ENCODE measurements at places on chromosomes 16 and 17.
A peak's percentile ranks its signal among the peaks of the same experiment; 100 is the strongest.

GRCh38 chr16:54957403-54958166 lies 26.9 kb downstream of the IRX5 start:
- no peak for DNase-seq

GRCh38 chr17:40612599-40613244 lies 34.9 kb downstream of the SMARCE1 start:
- DNase-seq, result peak; percentile 42

- DNase-seq, result no peak
Observed at GRCh38 chr16:70604407-70605282, 41.7 kb upstream of the IL34 start.

- no peak for DNase-seq
Observed at GRCh38 chr17:82127704-82128103, 29.7 kb upstream of the FASN start.

DNA sequence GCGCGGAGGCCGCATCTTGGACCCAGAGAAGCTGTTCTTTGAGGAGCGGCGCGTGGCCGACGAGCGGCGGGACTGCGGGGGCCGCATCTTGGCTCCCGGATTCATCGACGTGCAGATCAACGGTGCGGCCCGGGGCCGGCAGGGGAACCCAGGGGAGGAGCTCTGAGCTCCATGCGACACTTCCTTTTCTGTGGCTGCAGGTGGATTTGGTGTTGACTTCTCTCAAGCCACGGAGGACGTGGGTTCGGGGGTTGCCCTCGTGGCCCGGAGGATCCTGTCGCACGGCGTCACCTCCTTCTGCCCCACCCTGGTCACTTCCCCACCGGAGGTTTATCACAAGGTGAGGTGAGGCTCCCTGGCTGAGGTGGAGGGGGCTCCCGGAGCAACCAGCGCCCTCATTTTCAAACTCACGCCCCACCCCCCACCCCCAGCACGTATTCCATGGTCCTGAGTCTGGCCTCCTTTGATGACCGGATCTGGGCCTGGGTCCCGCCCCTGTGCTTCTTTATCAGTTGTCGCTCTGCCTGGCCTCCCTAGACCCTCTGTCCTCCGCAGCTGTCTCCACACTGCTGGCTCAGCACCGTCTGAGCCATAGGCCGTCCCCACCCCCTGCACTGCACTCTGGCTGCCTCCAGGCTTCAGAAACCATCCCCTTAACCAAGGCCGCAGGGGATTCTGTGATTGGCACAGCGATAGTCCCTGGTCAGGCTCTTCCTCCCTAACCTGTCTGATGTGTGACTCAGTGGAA lies 787 bp downstream of the AMDHD2 start:
- DNase-seq, result peak; percentile 43

GRCh38 chr17:47192554-47192953 lies 3.5 kb upstream of the CDC27 start:
- DNase-seq, result no peak

- DNase-seq, result no peak
Observed at GRCh38 chr17:47994724-47995123, 23.8 kb downstream of the CDK5RAP3 start.

- DNase-seq, result no peak
Observed at GRCh38 chr16:85360323-85361277, 248.3 kb upstream of the CIBAR2 start.

DNA sequence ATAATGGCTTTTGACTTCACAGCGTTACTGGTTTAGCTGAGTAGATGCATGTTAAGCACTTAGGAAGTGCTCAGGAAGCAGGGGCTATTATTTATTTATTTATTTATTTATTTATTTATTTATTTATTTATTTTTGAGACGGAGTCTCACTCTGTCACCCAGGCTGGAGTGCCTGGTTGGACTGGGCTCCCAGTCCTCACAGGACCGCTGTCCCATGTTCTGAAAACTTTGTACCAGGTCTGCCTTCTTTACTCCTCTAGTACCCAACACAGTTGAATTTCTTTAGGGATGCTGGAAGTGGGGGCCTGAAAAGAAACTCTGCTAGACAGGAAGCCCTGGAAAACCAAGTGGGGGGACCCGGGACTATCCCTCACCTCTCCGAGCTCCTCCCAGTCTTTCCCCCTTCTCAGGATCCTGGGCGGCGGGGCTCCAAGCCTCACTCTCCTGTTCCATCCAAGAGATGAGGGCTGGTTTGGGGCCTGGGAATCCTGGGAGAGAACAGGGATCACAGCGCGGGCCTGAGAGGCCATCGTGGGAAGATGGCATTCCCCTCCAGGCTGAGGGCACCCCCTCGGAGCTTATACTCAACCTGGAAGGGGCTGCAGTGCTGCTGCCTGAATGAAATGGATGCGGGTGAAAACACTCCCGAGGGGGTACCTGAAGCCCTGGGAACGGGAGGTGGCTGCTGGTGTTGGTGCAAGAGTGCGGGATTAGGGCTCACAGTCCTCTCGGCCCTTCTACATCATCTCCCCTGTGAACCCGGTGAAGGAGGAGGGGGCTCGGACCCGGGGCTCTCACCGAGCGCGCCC lies 674 bp downstream of the ZNF688 start:
- DNase-seq, result no peak

- peak; percentile 31 for DNase-seq
Observed at GRCh38 chr17:68197091-68197996, 50.5 kb upstream of the AMZ2 start.

GRCh38 chr17:9209781-9210370 lies 188.6 kb downstream of the NTN1 start:
- no peak for DNase-seq

DNA sequence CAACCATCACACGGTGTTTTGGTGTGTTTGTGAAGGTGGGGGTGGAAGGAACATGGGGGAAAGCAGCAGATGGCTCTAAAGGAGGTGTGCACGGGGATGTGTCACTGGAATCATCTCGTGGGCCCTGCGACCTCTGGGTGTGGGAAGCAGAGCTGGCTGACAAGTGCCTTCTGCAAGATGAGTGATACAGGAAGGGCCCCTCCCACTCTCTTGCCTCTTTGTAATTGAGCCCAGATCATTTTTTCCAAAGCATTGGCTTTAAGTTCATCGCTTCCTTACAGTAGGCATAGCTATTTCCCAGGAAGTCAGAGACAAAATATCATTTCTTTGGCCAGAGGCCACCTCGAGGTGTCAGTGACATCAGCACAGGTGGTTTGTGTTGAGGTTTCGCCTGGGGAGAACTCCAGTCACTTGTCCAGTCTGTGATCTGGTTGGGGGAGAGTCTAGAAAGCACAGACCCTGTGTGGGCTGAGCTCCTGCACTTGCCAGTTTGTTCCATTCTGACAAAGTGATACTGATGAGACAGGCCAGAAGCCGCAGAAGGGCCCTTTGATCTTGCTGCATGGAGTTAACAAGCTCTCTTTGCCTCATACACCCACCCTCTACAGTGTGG lies 20.6 kb upstream of the SNTB2 start:
- peak; percentile 88 for DNase-seq

DNA sequence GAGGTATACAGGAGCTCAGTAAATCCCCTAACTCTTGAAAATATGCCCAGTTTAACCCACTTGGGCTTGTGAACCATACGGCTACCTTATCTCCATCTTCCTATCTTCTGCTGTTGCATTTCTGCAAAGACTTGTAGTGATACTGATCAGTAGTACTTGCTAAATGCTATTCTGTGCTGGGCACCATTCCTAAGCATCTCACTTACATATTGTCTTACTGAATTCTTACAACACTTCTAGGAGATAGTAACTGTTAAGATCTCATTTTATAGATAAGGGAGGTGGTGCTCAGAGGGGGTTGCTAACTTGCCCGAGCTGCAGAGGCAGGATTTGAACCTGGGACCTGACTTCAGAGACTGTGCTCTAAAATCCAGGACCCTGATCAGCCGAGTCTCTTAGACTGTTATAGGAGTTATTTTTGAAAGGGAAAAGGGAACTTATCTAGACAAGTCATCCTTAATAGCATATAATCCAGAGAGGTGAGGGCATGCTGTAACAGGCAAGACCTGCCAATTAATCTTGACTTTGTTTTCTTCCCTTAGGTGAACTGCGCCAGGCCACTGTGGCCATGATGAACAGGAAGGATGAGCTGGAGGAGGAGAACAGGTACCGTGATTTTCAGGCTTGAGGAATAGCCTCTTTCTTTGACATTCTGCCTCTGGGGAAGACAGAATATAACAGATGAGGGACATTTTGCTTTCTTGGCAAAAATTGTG lies 149.7 kb downstream of the SNX29 start:
- DNase-seq, result no peak

DNA sequence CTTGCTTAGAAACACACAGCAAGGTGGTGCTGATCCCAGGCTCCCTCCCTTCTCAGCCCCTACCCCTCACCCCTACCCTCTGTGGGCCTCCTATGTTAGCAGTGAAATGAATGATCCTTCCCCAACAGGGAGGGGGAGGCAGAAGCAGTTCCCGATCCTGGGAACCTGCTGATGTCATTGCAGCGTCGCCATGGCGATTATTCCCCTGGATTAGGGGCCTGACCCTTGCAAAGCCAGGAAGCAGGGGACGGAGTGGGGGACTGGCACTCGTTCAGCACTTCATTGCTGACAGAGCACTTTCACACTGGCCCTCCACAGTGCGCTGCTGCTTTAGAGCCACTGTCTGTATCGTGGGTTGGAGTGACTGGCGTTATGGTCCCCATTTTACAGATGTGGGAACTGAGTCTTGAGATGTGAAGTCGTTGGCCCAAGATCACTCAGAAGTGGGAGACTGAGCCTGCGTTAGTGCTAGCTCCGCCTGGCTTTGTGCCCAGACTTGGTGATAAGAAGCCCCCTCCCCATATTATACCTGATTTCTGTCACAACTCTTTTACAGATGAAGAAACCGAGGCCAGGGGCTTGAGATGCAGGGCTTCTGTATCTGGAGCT lies 26.6 kb downstream of the LASP1 start:
- DNase-seq, result no peak

DNA sequence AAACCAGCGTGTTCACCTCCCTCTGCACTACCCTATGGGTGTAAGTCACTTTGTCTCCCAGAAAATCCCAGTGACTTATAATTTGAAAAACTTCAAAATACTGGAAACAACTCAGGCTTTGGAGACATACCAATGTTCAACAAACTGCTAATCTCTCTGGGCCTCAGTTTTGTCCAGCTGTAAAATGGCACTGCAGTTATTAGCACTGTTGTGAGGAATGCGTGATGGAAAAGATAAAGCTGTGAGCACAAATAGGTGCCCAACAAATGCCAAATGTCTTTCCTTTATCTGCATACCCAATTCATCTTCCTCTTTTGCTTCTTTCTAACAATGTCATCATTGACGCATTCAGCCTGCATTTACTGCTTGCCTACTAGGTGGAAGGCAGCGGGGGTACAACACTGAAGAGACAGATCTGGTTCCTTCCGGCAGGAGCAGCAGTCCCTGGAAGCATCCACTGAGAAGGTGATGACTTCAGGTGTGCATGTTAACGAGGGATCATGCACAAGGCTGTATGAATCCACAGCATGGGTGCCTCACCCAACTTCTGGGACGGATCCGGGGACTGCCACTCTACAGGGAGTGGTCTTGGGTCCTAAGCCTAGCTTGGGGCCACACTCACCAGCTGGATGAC lies 63.4 kb downstream of the CYTH1 start:
- DNase-seq, result no peak

DNA sequence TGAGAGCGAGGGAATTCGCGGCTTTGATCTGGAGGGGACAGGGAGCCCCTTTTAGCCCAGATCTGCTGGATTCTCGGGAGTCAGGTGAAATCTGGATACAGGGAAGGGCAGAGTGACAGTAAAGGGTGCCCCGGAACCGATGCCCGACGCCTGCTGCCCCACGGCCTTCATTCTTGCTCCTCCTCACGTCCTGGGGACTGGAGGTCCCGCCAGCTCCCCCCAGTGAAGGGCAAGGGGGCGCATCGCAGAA lies 596 bp downstream of the OR1F1 start:
- no peak for DNase-seq

DNA sequence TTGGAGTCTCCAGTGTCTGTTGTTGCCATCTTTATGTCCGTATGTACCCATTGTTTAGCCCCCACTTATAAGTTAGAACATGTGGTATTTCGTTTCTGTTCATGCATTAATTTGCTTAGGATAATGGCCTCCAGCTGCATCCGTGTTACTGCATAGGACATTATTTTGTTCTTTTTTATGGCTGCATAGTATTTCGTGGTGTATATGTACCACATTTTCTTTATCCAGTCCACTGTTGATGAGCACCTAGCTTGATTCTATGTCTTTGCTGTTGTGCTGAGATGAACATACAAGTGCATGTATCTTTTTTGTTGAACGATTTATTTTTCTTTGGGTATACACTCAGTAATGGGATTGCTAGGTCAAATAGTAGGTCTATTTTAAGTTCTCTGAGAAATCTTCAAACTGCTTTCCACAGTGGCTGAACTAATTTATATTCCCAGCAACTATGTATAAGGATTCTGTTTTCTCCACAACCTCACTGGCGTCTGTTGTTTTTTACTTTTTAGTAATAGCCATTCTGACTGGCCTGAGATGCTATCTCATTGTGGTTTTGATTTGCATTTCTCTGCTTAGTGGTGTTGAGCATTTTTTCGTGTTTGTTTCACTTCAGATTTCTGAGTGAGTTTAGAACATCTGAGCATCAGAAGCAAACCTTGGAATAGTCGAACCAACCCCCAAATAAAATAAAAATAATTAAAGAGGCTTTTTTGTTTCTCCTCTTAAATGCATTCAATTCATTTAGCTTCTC lies 304.7 kb downstream of the ZFHX3 start:
- DNase-seq, result no peak

GRCh38 chr16:29974291-29975133 lies 844 bp downstream of the TAOK2 start:
- no peak for DNase-seq

DNA sequence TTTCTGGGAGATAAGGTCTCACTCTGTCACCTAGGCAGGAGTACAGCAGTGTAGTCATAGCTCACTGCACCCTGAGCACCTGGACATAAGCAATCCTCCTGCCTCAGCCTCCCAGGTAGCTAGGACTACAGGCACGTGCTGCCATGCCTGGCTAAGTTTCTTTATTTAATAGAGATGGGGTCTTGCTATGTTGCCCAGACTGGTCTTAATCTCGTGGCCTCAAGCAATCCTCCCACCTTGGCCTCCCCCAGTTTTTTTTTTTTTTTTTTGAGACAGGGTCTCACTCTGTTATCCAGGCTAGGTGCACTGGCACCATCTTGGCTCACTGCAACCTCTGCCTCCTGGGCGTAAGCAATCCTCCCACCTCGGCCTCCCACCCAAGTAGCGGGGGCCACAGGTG lies 21.1 kb downstream of the DDX19B start:
- DNase-seq, result no peak

- peak; percentile 36 for DNase-seq
Observed at GRCh38 chr17:36072431-36073121, 8.5 kb downstream of the CCL18 start.

DNA sequence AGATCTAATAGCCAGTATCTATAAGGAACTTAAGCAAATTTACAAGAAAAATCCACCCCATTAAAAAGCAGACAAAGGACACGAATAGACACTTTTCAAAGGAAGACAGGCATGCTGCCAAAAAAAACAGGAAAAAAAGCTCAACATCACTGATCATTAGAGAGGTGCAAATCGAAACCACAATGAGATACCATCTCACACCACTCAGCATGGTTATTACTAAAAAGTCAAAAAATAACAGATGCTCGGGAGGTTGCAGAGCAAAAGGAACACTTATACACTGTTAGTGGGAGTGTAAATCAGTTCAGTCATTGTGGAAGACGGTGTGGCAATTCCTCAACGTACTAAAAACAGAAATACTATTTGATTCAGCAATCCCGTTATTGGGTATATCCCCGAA lies 9.6 kb downstream of the STX8 start:
- no peak for DNase-seq

Measured in stimulated activated CD4-positive, alpha-beta T cell treated with anti-CD3 and anti-CD28 coated beads, Interleukin-4, amount 100 ng/mL, for 4 hours (primary cell).